ENCODE measurements at places on chromosomes 3 and 15.
A peak's percentile ranks its signal among the peaks of the same experiment; 100 is the strongest.

DNA sequence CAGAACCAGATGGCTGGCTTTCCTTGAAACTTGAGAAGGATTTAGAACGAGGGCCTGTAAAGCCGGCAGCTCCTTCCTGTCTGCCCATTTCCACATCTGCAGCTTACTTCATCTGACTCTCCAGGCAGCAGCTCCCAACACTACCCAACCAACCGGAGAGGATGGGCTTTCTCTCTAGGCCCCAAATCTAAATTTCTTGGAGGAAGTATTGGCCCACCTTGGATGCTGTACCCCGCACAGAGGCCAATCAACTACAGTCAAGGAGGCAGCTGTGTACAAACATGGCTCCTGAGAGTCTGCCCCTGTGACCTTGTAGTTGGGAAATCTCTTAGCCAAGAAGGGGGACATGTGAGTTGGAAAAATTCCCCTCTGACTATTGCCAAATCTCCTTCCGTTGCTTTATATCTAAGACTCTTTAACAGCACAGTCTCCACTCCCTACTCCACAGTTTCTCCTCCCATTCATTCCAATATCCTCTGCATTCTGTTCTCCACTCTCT is 8.0 kb upstream of the ACAP2 start:
- DNase-seq: no peak

GRCh38 chr3:70150599-70150998 is 151.1 kb downstream of the SAMMSON start:
- DNase-seq: no peak

DNA sequence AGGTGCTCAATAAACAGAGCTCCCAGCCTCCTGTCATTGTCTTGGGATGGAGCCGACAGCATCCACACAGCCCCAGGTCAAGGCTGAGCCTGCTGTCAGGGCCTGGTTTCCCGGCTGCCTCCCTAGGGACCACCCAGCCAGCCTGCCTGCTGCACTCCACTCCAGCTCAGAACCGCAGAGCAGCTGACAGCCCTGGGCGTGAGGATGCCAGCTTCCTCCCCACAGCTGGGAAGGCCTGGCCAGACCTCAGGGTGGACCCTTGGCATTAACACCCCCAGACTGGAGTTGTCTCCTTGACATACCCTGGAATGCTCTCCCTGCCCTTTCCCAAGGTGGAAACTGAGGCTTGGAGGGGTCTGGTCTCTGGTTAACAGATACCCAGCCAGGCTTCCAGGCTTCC is 112.0 kb downstream of the WNT7A start:
- DNase-seq: no peak

GRCh38 chr15:75314552-75315290 is 21.1 kb upstream of the COMMD4 start:
- no peak for DNase-seq

DNA sequence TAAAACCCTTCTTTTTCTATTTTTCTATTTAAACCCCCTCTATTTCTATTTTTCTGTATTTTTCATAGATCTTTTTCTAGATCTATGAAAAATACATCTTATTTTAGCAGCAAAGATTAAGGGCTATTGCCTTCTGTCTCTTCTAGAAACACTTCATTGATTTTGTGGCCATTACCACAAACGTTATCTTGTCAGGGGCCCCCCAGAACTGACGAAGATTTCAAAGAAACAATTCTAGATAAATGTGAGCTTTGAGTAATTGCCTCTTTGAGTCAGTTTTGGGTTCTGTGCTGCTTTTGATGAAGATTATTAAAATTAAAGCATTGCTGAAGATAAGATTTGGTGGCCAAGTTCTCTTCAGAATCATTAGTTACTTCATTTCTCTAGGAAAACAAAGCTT is 279.6 kb upstream of the PEX5L start:
- no peak for DNase-seq

DNA sequence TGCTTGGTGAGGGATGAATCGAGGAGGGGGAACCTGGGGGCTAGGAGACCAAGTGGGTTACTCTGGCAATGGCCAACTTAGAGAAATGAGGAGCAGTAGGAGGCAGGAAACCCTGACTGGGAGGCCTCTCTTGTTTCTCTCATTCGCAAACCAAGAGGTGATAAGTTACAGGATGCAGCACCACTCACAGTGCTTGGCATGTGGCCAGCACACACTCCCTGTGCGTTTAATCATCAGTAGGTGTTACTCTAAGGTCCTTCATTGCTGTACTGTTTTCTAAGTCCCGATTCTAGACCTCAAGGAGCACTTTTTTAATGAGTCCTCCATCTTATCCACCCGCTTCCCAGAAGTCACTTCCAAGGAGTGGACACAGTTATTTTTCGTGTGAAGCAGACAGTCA is 314.1 kb upstream of the TRIM42 start:
- no peak for DNase-seq

DNA sequence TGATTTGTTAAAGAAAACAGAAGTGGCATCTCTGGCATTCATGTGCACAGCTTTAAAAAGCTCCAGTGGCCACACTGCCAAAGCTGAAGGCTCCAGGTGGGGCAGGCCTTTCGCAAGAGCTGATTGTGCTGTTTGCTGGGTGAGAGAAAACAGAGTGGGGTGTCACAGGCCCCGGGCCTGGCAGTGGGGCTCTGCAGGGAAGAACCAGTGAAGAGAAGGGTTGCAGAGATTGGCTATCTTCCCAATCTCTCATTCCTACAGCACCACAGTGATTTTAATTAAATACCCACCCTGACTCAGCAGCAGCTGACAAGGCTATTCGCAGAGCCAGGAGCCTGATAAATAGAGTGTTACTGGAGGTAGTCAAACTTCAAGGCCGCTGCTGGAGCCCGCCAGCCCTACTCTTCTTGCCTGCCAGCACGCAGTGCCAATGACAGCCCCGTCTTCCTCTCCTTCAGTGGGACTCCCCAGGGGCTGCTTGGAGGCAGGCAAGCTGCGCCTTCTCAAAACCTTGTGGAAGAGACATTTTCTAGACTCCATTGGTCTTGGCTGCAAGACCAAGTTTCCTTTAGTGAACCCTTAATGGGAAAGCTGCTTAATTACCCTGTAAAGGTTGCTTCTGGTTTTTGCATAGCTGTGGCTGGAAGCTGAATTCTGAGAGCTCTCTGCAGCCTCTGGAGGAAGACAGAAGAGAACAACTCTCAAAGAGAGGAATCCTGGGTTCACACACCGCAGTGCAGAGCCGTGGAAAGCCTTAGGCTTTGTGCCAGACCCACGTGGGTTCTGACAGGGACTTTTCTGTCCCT is 225.8 kb upstream of the SLCO3A1 start:
- no peak for DNase-seq

DNA sequence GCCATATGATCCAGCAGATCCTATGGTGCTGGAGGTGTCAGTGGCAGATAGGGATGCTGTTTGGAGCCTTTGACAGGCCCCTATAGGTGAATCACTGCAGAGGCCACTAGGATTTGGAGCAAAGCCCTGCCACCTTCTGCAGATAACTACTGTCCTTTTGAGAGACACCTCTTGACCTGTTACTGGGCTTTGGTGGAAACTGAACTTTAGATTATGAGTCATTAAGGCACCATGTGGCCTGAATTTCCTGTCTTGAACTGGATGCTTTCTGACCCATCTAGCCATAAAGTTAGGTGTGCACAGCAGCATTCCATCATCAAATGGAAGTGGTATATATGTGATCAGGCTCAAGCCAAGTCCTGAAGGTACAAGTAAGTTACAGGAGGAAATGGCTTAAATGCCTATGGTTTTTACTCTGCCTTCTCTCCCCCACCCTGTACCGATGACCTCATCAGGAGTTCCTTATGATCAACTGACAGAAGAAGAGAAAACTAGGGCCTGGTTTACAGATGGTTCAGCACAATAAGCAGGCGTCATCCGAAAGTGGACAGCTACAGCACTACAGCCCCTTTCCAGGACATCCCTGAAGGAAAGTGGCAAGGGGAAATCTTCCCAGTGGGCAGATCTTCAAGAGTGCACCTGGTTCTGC is 565.6 kb upstream of the AGTR1 start:
- no peak for DNase-seq

- DNase-seq: no peak
Measured at GRCh38 chr3:141797819-141798447, 34.7 kb downstream of the GRK7 start.

GRCh38 chr3:22012471-22012870 is 261.5 kb upstream of the ZNF385D start:
- DNase-seq: no peak

GRCh38 chr3:35733864-35734263 is 94.5 kb downstream of the ARPP21 start:
- DNase-seq: no peak

DNA sequence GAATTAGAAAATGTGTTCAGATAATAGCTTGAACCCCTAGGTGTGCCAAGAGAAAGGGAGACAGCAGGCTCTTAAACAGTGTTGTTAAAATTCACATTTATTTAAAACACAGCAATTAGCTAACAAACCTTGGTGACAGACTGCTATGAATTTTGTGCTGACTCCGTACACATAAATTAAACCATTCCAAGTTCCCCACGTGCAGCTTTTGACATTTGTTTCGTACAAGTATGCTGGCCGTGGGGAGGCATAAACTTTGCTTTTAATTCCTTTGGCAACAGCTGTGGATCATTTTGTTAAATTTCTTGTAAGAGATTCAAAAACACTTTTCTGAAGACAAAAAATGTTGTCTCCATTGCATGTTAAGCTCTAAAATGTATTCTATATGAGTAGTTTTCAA is 465.3 kb downstream of the FGF12 start:
- no peak for DNase-seq

DNA sequence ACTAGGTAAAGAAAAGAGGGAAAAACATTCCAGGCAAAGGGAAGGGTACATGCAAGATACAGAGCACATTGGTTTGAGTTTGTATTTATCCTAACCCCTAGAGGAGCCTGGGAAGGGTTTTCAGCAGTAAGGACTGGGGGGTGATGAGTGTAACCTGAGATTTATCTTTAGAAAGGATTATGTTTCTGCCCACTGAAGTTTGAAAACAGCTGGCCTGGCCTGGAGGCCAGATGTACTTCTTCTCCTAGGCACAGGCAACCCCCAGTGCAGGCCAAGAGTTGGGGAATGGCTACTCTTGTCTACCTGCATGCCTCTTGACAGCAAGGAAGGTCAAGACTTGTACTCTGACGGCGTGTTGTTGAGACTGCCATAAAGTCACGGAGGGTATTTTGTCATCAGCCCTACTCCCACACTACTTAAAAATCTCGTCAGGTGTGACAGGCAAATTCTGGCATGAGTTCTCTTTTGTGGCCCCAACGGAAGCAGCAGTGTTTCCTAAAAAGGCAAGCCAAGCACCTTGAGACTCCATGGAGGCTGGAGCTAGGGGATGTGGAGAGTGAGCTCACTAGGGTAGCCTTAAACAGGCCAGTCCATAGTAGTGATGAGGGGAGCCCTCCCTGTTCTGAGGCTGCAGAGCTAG is 241.5 kb upstream of the WNT5A start:
- DNase-seq: no peak

DNA sequence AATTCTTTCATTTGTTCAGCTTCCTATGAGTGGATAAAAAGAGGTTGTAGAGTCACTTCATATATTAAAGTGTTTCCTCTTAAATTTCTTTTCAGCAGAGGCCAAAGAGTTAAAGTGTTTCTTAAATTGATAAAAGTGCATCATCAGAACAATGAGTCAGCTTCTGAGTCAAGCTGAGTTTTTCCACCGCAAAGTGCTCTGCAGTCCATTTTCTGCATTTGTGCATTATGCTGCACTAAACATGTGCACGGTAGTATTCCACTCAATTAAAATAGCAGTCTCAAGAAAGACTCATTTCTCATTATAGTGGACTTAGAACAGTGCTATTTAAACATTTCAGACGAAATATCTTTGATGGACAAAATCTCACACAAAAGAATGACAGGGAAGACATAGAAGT is 152.0 kb downstream of the ZBBX start:
- no peak for DNase-seq

DNA sequence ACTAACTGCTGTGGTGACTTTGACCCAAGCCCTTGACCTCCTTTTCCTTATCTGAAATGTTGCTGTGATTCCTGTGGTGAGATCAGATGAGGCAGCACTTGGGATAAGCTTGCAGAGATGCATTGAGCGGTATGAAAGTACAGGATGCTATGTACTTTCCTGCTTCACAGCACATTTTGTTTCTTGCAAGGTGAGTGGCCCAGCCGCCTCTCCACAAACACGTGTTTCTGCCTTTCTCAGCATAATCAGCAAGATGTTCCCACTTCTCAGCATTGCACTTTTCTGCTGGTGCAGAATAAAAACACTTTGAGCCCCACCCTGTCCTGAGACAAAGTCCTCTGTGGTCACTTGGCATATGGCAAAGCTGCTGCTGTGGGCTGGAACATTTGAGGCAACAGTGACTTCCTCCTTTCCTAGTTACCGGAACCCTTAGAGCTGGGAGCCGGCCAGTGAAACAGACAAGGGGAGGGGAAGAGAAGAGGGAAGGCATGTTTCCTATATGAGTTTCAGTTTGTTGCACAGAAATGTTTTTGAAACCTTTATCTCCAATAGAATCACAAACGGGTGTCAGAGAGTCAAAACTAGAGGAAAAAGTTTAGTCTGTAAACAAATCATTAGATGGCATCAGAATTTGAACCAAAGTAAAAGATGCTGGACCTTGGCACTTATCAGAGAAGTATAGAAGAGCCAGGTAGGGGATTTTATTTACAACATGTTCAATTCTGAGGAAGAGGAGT is 5.0 kb downstream of the NUDT16 start:
- no peak for DNase-seq

DNA sequence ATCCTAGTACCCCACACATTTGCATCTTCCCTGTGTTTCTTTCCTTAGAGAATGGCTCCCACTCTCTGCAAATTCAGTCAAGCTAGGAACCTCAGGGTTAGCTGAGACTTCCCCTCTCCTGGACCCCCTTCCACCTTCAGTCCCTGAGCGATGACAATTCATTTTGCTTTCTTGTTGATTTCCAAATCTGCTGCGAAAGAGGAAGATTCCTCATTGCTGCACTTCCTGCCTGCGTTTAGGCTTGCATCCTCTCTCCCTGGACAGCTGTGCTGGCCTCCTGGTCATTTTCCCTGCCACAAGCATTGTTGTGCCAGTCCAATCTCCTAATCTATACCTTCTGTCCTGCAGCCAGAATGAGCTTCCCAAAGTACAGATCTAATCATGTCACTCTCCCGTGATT is 12.3 kb upstream of the DGKG start:
- DNase-seq: no peak

GRCh38 chr15:25718597-25718996 is 144.5 kb downstream of the ATP10A start:
- DNase-seq: no peak

- DNase-seq: no peak
Measured at GRCh38 chr3:38555149-38555840, 59.2 kb downstream of the EXOG start.

GRCh38 chr3:196517162-196517800 is 2.1 kb upstream of the SMCO1 start:
- DNase-seq: peak; percentile 87

DNA sequence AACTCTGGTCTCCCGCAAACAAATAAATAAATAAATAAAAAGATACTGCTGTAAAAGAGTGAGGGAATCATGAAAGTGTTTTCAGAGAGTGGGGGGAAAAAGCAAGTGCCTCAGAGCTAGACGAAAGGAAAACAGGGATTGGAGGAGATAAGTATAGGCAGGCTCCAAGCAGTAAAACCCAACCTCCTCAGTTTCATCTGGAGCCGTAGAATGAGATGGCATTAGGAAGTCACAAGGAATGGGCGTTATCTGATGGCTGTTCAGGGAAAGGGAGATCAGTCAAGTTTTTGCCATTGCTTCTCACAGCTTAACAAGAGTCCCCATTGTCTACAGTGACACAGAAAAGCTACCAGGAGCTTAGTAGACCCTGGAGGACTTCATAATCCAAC is 451.5 kb upstream of the PPP2R3A start:
- no peak for DNase-seq

Measured in NCI-H526 treated with DMSO at 0.1 percent for 48 hours (cell line).